ENCODE measurements at places on chromosomes 2 and 18. TPM values are rescaled to one million over a fixed set of nuclear protein-coding genes. Genes with fewer than 3 reads are reported as not detected.

The SIX3 gene
- not detected for total RNA-seq

The ABHD1 gene
- 1.5 TPM for total RNA-seq

The MAP3K19 gene
- total RNA-seq: not detected

The DYNAP gene
- total RNA-seq: not detected

The COLEC12 gene
- 75.1 TPM for total RNA-seq

The DNPEP gene
- total RNA-seq: 98.5 TPM

The ACVR1C gene
- 120 TPM for total RNA-seq
